Mononuclear cell (primary cell): ENCODE measurements at places on chromosomes 6 and 20. TPM values are rescaled to one million over a fixed set of nuclear protein-coding genes. Genes with fewer than 3 reads are reported as not detected.

Gene BHLHE23
- not detected for total RNA-seq

Gene SLC35B2
- 8.2 TPM for total RNA-seq

Gene NCOA6
- 12.2 TPM for total RNA-seq

Gene RNF182
- total RNA-seq = not detected

Gene MAPK13
- 16.9 TPM for total RNA-seq

Gene TAGAP
- total RNA-seq = 320 TPM

Gene TAAR8
- not detected for total RNA-seq

Gene HIVEP1
- total RNA-seq = 127 TPM

Gene LRRC73
- not detected for total RNA-seq

Gene MATN4
- total RNA-seq = not detected

Gene VSX1
- total RNA-seq = not detected

Gene BTNL2
- not detected for total RNA-seq

Gene GRM4
- under 0.01 TPM for total RNA-seq

Gene RAMACL
- total RNA-seq = 0.73 TPM

Gene SPTLC3
- 1.0 TPM for total RNA-seq

Gene MARCKS
- total RNA-seq = 48.4 TPM

Gene GPLD1
- total RNA-seq = 0.42 TPM

Gene HSPA12B
- total RNA-seq = not detected

Gene ENPP5
- total RNA-seq = 0.42 TPM
